CD4-positive, alpha-beta T cell treated with Interleukin-2 at 100 ng/mL for 4 hours (primary cell): ENCODE measurements at places on chromosomes 11 and 22.

- no peak for DNase-seq
Measured at GRCh38 chr11:47899801-47900200, 51.7 kb upstream of the NUP160 start.

GRCh38 chr11:101807531-101807930, 107.3 kb upstream of the CEP126 start:
- DNase-seq = no peak

DNA sequence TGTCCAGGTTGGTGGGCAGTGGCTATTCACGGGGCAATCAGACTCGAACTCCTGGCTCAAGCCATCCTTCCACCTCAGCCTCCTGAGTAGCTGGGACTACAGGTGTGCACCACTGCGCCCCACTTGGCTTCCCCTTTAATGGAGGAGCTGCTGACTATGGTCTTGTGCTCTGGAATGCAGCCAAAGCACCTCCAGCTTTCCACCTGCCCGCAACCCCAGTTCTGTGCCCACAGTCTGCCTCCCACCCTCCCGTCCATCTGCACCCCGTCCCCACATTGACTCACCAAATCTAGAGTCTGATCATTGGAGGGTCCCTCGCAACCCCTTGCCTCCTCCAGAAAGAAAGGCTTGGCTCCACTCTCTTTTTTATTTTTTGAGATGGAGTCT, 41.0 kb downstream of the KCNJ4 start:
- DNase-seq = no peak

GRCh38 chr11:35486446-35486845, 39.0 kb downstream of the PAMR1 start:
- DNase-seq = no peak

GRCh38 chr11:62556108-62556874, 9.7 kb upstream of the AHNAK start:
- DNase-seq = peak; percentile 90

DNA sequence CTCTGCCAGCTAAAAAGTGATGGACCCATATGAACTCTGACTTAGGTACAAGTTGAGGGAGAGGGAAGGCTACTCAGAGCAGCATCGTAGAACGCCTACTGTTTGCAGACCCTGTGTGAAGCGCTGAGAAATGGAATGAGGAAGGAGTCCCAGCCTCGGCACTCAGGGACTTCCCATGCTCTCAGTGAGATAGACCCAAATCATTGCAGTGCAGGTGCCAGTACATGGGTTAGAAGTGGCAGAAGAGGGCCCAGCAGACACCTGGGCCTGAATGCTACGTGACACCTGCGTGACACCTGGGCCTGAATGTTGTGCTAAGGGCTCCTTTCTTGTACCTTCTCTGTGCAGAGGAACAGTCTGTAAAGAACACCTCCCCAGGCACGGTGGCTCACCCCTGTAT, 2.6 kb upstream of the PDGFB start:
- DNase-seq = no peak

- DNase-seq = no peak
Measured at GRCh38 chr11:1872267-1872985, 19.3 kb downstream of the PRR33 start.

DNA sequence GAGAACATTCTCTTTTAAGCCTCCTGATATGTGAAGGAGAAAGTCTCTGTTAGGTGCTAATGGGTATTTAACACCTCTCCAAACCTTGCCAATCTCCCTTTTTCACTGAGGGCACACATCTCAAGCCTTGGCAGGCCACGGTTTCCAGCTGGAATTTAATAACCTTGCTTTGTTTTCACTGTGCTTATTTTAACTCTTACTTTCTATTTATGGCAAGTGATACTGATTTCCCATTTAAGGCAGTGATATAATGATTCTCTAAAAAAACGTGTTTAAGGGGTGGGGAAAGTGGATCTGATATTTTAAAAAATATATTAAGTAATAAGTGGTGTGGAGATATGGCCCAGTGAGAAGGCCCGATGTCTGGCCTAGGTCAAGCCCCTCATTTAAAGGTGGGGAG, 1.1 kb upstream of the RASD2 start:
- DNase-seq = no peak

DNA sequence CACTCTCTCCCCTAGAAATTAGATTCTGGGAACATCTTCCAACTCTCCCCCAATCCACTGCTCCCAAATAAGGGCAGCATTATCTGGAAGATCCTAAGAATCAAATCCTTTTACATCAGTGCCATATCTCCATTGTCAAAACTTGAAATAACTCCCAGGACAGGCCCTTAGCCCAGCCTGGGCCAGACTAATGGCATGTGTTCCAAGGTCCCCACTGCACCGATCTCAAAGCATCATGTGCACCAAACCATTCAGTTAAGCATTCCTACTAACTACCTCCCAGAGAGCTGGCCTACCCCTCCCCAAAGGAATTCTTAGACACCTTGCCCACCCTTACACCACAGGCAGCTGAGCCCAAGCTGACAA, 44.2 kb upstream of the POU2AF1 start:
- DNase-seq = no peak

DNA sequence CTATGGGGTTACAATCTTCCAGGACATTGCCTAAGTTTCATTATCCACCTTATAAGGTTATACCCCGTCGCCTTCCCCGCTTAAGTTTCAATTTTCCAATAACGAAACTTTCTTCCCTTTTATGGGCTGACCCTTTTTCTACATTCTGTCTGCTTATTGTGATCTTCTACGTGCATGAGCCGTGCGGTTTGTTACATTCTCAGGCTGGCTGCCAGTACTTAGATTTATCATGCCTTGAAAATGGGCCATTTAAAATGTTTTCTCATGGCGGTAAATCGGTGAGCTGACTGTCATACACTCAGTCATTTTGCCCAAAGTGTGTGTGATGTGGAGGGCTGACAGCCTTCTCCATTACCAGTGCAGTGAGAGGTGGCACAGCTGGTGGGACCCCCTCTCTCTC, 23.3 kb downstream of the DGCR6L start:
- no peak for DNase-seq

DNA sequence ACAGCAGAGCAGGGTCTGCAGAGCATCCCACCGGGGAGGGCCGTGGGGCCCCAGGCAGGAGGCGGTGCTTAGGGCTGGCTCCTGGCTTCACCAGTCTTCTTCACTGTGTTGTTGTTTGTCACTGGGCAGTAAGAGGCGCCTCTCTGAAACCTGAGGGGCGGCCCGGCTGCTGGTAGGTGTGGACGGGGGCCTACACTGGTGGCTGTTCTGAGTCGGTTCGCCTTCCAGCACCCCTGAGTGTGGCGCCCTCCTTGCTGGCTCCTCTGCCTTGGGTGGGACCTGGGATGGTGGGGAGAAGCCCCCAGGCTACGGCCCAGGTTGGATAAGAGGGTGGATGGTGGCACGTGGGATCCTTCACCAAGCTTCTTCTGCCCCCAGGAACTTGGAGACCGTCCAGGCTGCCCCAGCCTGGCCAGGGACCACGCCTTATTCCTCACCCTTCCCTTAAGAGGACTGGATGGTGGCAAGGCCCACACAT, 10.4 kb upstream of the GRAMD4 start:
- DNase-seq = no peak

GRCh38 chr11:1481861-1482441, 4.6 kb downstream of the MOB2 start:
- DNase-seq = no peak

DNA sequence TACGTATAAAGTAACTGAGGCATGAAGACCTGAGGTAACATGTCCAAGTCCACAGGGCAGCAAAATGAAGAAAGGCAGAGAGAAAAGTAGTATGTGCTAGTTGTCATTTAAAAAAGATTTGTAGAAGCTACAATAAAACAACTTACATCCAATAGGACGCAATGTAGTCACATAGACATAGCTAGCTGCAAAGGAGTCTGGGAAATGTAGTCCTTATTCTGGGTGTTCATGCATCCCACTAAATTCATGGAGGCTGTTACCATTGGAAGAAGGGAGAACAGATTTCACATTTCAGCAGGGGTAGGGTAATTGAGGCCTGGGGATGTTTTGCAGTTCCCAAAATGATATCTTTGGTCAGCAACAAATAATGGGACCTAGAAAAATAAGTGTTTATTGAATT, 571.4 kb downstream of the MIAT start:
- no peak for DNase-seq

DNA sequence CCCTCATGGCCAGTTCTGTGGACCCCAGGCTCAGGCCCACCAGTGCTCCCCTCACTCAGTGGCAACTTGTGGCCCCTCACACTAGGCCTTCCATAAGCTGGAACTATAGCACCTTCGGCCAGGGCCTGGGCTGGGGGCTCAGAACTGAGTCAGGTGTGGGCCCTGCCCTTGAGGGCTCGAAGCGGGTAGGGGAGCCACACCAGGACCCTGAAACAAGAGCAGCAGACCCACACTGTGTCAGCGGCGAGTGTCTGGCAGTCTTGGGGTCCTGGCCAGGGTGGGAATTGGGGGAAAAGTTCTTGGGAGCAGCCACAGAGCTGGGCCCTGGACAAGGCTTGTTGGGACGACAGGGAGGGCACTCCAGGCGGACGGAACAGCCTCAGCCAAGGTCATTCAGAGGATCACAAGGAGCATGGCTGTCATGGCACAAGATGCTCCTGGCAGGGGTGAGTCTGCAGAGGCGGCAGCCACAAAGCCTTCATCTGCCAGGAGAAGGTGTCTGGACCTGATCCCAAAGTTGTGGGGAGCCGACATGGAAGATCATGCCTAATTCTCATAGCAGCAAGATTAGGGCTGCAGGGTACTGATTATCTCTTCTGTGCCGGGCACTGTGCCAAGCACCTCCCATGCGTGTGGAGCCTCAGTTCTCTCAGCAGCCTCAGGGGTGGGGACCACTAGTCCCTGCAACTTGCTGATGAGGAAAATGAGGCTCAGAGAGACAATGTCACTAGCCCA, 50.7 kb downstream of the SHISAL1 start:
- DNase-seq = no peak

- peak; percentile 88 for DNase-seq
Measured at GRCh38 chr11:36509694-36510593, at the start of gene TRAF6. Gene TRAF6 (minus strand): TSS chr11:36510272. CDS start chr11:36501515, 8,757 bp downstream.

GRCh38 chr11:65314501-65315203, at the start of gene CDC42EP2:
Gene CDC42EP2 (plus strand): TSS chr11:65314866. CDS start chr11:65320899, 6,033 bp downstream.
- peak; percentile 69 for DNase-seq

GRCh38 chr11:43923406-43924111, 18.9 kb upstream of the C11orf96 start:
- DNase-seq = no peak

DNA sequence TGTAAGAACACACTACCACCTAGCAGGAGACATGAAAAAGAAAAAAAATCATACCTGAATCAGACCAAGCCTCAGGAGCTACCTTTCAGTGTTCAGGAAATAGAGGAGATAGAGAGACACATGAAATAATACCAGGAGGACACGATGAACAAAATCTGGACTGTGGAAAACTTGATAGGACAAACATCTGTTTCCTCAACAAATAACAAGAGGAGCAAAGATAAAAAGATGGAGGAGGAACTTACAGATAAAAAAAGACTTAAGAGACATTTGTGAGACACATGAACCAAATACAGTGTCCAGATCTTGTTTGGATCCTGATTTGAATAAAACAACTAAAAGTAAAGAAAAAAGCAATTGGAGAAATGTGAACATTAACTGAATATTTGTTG, 12.4 kb upstream of the KCNE3 start:
- no peak for DNase-seq

GRCh38 chr11:47981667-47982404, 1.5 kb downstream of the PTPRJ start:
- no peak for DNase-seq

GRCh38 chr11:33017478-33017877, 1.8 kb downstream of the DEPDC7 start:
- no peak for DNase-seq

- DNase-seq = no peak
Measured at GRCh38 chr11:47433157-47433556, 6.9 kb upstream of the PSMC3 start.

GRCh38 chr11:115170133-115170815, 333.9 kb downstream of the CADM1 start:
- peak; percentile 42 for DNase-seq

- peak; percentile 87 for DNase-seq
Measured at GRCh38 chr22:30426388-30427353, 1.1 kb downstream of the MTFP1 start.

DNA sequence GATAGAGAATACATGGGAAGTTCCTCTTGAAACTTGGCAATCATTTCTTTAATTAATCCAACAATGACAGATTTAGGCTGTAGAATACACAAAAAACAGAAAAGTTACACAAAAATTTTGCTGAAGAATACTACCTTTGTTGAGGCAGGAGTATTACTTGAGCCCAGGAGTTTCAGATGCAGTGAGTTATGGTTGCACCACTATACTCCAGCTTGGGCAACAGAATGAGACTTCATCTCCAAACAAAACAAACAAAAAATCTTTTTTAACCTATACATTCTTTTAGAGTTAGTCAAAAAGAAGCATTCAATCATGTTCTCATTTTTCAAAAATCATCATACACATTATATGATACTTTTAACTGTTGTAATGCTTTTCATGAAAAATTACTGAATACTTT, 22.1 kb downstream of the UEVLD start:
- no peak for DNase-seq

DNA sequence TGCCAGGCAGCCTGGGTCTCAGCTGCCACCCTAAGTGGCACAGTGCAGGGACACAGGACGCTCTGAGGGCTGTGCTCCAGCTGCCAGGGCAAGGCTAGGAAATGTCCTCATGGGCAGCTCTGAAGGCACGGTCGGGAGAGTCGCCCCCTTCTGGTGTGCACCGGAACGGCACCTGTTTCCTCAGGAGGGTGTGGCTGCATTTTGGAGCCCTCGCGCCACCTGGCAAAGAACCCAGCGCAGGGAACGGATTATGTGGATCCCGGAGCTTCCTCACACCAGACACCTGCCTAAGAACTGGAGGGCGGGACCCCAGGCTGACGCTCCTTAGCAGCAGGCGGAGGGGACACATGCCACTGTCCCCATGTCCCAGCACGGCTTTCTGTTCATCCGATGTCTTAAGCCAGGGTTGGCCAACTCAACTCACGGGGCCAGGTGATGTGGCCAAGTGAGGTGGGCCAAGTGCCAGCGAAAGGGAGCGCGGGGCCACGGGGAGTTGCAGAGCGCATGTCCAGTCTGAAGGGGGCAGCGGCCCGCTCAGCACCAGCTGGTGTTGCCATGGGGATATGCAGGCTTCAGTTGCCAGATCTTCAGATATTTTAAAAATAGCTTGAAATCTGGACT, 5.1 kb upstream of the SLC22A8 start:
- no peak for DNase-seq
